Activated CD8-positive, alpha-beta memory T cell treated with anti-CD3 and anti-CD28 coated beads, Interleukin-2, amount 50 U/mL, for 4 hours (primary cell): ENCODE measurements at places on chromosomes 7 and 10.

DNA sequence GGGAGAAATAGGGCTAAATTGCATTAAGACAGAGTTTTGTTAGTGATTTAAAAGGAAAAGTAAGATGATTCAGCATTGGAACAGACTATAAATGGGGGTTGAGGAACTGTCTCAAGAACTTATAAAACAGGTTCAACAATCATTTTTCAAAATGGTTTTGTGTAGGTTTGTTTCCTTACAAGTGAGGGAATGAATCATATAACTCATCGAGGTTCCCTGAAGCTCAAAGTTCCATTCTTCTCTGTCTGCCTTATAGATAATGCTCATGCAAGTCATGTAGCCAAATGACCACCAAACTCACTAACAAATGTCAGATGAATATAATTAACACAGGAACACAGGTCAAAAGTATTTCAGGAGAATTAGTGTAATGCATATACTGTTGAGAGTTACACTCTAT lies 27.7 kb downstream of the ADAM22 start:
- no peak for DNase-seq

DNA sequence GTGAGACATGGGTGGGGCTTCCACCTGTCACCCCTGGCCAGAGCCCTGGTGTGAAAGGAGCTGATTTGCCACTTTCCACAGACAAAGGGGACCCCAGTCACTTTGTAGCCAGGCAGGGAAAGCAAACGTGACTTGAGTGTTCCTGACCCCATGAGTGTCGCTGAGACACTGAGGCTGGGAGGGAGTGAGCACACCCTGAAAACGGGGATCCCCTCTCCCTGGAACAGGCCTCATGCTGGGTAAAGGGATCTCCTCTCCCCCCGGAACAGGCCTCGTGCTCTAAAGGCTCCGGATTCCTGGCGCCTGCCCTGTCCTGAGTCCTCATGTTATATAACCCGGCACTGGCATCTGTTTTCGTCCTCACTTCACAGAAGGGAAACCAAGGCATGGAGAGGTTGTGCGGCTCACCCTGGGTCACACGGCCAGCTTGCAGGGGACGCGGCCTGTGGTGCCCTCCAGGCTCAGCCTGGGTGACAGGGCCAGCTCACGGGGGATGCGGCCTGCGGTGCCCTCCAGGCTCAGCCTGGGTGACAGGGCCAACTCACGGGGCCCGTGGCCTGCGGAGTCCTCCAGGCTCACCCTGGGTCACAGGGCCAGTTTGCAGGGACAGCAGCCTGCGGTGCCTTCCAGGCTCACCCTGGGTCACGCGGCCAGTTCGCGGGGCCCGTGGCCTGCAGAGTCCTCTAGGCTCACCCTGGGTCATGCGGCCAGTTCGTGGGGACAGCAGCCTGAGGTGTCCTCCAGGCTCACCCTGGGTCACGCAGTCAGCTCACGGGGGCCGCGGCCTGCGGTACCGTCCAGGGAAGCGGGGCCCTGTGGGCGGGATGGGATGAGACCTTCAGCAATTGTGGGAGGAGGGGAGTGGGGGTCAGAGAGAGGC lies 104.7 kb downstream of the PDGFA start:
- DNase-seq = peak; percentile 8

DNA sequence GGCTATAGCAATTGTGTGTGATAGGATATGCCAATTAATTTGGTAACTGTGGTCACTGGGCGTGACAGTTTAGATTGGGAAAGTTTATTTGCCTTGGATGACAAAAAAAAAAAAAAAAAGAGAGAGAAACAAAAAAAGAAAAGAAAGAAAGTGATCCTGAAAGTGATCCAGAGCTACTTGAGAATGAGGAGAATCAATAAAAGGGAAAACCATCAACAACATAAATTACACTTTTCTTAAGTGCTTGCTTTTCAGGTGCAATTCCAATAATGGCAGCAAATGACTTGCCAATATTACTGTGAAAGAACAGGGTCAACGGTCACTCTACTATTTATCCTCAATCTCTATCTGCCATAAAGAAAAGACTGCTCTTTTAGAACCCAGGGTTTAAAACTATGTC lies 191.8 kb upstream of the SEMA3C start:
- DNase-seq = no peak

DNA sequence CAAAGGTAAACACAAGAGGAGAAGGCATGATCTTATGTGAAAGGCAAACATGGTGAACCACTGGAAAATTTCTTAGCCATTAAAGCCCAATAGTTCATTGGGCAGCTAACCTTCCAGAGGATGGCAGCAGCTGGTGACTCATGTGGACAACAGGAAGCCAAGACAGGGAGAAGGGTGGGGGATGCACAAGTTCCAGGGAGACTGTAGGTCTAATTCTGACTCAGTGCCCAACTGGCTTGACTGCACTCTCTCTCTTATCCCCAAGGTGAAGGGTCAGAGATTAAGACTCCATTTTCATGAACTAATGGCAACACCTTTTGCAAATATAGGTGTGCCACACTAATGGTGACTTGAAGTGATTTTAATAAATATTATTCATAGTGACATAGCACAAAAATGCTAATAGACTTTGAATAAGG lies 47.9 kb upstream of the SLC35B4 start:
- DNase-seq = no peak

DNA sequence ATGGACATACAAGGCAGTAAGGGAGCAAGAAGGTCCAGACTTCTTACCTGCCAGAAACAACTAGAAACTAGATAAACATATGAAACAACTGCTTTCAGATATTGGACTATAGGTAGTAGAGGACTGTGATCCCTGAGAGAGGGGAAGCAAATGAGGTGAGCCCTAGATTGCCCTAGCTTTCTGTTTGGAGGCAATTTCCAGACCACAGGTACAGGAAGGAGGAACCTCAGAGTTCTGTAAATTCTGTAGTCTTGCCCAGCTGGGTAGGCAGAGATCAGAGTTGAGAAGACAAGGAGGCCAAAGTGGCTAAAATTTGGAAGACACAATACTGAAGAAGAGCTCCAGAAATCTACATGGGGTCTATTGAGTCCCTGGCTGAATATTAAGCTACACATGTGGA lies 21.0 kb downstream of the CDK6 start:
- no peak for DNase-seq

DNA sequence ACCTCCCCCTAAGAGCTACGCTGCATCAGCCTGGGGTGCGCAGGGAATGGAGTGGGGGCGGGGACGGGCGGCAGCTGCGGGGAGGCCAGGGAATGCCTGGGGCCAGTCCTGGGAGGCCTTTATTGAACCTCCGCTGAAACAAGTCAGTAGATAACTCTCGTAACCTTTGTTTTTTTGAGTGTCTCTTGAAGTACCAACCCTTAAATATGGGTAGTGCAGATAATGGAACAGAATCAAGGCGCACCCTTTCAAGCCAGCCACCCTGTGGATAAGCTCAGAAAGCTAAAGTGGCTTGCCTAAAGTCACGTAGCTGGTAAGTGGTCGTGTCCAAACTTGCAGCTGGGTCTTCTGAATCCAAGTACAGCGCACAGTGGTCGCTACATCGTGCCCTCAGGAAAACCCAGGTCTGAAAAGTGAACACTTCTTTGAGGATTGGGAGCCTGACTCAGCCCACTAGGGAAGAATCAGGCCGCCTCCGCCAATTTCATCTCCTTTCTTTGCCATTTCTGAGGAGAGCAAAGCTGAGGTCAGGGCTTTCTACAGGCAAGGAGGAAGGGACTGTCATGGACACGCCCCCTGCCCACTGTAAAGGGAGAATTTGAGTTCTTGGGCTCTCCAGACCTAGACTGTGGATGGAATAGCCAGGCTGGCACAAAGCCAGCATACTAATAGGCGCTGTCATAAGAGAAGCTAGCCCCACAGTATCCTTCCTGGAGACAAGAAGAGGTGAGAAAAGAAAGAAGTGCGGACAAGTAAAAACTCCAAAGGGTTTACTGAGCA lies 3.2 kb upstream of the EGR2 start:
- DNase-seq = no peak

DNA sequence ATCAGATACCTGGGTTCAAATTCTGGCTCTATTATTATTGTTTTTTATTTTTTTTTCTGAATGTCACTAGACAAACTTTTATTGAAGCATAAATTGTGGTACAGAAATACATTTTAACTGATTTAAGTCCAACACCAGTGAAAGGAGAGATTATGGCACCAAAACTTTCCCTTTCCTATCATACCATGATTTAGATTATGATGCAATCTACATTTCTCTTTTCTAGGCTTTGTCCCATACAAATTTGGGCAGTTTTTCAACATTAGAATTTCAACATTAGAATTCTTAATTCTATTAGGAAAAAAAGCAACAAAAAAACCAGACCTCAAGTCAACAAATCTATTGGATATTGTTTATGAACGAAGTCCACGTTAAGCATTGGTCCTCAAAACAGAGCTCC lies 11.0 kb downstream of the AS3MT start:
- no peak for DNase-seq

DNA sequence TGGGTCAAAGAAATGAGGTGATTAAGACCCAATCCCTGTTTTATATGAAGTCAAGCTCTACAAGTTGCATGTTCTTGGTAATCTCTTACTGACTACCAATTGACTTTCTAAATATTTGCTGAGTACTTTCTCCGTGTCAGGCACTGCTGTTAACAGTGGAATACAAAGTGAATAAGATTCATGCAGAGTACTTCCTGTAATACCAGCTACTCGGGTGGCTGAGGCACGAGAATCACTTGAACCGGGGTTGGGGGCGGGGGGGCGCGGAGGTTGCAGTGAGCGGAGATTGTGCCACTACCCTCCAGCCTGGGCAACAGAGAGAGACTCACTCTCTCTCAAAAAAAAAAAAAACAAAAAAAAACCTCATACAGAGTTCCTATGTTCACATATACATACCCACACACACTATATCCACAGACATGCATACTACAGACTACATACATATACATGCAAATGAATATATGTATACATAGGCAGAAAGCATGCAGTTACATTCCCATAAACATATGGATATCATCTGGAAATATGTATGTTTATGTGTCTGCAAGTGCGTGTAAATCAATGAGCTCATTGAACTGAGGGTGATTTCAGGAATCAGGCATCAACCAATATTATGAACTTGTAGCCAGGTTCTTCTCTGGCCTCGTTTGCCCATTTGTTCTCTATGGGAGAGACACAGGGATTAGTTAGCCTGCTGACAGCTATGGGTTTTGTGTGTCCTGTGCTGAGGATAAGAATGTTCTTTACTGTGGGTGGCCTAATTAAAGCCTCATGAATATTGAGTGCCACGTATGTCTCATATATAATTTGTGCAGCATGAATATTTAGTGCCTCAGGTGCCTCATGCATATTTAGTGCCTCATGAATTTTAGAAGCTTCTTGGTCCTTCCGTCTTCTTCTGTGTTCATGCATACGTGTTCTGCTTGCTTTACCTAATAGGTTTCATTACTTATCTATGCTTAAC lies 73.9 kb downstream of the BICC1 start:
- DNase-seq = no peak

DNA sequence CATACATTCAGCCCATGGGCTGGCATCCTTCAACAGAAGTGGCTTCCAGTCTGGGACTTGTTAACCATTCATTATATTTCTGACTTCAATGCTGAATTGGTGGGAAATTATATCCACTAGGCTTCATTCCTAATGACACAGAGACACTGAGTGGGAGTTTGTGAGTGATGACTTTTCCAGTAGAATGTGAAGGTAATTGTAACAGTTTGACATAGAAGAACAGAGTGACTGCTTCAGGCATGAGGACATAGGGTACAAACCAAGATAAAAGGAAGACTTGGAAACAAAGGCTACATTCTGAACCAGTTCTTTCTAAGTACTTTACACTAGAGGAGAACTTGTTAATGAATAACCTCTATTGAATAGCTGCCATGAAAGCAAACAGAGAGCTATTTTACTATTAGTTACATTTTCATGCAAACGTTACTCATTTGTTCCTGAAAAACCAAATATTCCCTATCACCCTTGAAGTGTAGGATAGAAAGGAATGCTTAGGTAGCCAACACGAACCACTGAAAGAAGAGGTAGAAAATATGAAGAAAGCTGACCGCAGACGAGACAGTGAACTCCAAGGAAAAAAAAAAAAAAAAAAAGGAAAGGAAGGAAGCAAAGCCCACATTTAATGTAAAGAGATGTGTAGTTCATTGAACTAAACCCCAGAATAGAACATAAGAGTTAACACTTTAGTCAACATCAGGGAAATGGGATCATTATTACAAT lies 237.0 kb upstream of the SEMA3C start:
- DNase-seq = no peak

GRCh38 chr7:4129481-4130122 lies 552.5 kb upstream of the FOXK1 start:
- no peak for DNase-seq

DNA sequence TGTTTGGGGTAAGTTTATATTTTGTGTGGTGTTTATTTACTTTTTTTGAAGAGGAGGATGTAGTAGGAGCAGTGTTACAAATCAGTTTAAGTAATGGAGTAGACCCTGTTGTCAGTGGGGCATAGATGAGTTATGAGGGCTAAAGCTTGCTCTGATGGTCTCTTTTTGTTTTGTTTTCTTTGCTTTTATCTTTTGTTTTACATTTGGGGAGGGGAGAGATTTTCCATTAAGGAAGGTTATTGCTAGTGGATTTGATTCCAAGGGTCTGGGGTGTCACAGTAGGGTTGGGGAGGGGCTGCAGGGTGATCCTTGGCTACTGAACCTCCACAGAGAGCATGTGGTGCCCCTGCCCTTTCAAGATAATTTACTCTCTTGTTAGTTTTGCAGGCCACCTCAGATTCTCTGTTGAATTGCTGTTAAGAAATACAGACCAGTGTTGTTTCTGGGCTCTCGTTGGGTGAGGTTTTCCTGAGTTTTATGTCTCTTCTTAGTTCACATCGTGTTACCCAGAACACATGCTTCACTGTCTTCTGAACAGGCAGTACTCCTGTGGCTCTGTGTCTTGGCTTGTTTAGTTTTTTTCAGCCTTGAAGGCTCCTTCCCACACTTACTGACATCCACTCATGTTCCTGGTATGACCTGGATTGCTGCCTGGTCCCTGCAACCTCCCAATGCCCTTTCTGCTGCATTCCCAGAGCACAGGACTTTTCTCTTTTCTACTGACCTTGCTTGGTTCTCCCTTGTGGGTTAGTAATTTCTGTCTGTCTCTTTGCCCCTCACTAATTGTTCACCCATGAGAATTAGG lies 4.2 kb downstream of the KIFBP start:
- DNase-seq = no peak

DNA sequence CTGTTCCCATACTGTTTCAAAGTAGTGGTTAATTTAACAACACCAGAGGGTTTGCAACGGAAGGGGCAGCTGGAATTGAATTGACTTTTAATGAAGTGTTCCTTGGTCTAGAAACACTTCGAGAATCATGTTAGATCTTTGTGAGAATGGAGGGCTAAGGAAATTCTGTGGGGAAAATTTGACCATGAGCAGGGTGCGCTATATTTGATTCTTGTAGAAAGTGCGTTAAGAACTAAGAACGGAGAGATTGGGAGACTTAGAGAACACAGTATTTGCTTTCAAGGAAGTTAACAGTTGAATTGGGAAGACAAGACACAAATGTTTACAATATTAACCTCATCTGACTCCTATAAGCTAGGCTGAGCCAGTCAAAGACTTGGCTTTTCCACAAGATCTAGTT lies 1.2 kb downstream of the ZNF212 start:
- DNase-seq = no peak

DNA sequence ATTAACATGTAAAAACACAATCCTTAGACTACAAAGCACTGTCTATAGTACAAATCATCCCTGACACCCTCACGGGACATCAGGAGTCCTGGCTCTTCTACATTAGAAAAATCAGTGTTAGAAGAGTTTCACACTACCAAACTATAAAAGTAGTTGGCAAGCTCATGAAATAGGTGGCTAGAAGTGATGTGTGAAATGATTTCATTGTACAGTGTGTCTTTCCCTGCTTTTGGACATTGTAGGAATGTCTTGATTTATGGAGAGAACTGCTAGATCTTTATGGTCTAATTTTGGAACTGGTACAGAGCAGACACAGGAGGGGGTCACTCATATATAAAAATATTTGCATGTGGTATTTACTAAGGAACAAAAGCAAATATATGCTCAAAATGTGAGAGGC lies 33.2 kb downstream of the SEMA3A start:
- DNase-seq = no peak
